ENCODE measurements at places on chromosomes 13 and 19.

- no peak for DNase-seq
These were observed 70.3 kb upstream of the MCF2L start for GRCh38 chr13:112898621-112899280.

GRCh38 chr13:109281017-109281902 is 505.1 kb downstream of the IRS2 start:
- DNase-seq = no peak

DNA sequence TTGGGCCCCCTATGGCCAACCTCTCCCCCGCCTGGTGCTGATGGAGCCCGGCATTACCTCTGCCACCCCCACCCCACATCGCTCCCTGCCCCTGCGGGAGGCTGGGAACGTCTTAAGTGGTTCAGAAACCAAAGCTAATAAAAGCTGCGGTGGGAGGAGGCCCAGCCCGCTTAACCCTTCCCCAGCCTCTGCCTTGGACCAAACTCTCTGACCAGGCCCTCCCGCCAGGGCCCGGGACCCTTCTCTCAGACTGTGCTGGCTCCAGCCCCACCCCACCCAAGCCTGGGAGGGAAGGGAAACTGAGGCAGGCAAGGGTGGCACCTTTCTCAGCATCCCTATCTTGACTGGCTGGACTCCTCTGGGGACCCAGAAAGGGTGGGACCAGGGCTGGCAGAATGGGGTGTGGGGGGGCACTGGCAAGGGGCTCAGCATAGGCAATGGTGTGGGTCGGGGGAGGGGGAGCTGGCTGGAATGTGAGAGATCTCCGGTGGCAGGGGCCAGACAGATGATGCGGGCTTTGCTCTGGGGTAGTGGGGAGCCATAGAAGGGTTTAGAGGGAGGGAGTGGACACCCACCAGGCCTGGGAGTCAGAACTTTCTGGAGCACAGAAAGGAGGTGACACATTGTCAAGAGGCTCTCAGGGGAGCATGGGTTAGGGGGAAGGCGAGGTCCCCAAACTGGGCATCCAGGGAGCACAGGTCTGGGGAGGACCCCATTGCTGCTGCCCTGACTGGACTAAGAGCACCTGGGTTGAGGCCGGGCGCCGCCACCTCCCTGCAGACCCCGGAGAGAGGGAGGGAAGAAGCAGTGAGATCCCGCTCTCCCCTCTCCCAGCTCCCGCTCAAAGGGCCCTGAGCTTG is 21.9 kb downstream of the SMIM24 start:
- no peak for DNase-seq

GRCh38 chr13:102947745-102948405 is 102.0 kb downstream of the ERCC5 start:
- no peak for DNase-seq

All from stimulated activated CD4-positive, alpha-beta T cell treated with anti-CD3 and anti-CD28 coated beads, TNF-alpha, amount 100 ng/mL, for 4 hours (primary cell).